ENCODE measurements at places on chromosomes 13 and 19.

GRCh38 chr19:29171525-29171924, 41.4 kb downstream of the UQCRFS1 start:
- DNase-seq, result no peak

GRCh38 chr13:84865783-84866221, 933.4 kb downstream of the SLITRK6 start:
- peak; percentile 4 for DNase-seq

DNA sequence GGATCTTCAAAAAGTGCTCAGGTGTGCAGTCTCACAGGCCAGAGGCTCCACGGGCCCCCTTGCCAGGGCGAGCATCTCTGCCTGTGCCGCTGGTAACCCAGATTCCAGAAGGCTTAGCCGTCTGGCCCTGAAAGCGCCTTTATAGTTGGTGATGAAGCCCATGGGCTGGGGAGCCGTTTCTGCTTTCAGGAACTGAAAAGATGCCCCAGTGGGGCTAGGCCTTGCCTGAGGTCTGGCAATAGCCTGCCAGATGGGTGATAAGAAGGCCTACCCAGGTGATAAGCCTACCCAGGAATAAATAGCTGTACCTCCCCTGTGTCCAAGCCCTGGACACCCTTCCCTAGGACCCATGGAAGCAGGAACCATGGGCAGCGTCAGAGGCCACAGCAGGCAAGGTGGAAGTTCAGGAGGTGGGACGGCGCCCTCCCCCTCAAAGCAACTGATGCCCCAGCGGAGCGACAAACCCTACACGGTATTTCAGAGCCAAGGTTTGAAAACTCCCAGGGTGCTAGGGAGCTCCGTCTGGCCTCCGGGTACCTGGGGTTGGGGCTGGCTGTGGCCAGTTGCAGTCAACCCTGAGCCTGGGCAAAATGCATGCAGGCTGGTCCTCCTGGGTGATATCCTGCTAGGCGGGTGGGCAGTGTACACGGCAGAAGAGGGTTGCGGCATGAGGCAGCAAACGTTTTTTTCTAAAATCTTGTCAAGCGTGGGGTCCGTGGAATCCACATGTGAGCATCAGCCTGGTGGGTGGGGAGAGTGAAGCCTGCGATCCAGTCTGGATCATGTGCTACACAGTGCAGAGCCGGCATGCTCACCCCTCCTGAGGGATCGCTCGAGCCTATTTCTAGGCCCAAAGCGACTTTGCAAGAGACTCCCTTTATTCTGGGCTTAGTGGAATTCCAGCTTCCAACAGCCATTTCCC, 45.3 kb downstream of the ACTN4 start:
- DNase-seq, result no peak

DNA sequence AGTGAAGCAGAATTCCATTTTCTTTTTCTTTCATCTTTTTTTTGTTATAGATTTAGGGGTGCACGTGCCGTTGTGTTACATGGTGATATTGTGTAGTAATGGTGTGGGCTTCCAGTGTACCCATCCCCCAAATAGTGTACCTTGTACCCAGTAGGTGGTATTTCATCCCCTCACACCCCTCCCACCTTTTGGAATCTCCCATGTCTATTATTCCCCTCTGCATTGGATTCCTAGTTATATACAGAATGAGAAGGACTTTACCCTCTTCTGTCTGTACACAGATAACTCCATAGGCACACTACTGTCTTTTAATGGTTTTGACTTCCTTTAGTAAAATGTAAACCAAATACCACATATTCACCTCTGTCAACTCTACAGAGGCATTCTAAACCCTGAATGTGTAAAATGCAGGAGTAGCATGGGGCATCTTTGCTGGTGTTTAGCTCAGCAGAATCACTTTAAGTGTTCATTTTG, 28.0 kb downstream of the FRY start:
- DNase-seq, result no peak

DNA sequence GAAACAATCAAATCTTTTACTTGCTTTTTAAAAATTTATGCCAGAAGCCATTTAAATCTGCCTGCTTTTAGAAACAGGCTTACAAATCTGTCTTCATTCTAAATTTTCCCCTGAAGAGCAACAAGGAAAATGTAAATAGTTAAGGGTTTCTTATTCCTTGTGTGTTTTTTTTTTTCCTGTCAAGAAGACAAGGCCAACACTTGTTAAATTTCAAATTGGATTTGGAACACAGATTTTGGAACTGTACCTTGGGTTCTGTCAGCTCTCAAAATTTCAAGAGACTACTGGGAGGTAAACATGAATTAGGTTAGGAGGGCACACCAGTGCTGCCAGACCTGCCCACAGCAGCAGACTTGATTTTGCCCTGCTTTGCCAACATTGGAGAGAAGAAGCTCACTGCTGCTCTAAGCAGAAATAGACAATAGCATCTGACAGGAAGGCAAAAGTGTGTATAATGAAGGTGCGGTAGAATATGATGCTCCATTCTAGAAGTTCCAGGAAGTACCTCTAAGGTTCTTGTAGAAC, 121.7 kb downstream of the NHLRC3 start:
- DNase-seq, result no peak

- peak; percentile 80 for DNase-seq
These were observed 147.5 kb downstream of the CYSLTR2 start for GRCh38 chr13:48801255-48801654.

GRCh38 chr19:34308381-34309367, 54.3 kb downstream of the GARRE1 start:
- DNase-seq, result no peak

DNA sequence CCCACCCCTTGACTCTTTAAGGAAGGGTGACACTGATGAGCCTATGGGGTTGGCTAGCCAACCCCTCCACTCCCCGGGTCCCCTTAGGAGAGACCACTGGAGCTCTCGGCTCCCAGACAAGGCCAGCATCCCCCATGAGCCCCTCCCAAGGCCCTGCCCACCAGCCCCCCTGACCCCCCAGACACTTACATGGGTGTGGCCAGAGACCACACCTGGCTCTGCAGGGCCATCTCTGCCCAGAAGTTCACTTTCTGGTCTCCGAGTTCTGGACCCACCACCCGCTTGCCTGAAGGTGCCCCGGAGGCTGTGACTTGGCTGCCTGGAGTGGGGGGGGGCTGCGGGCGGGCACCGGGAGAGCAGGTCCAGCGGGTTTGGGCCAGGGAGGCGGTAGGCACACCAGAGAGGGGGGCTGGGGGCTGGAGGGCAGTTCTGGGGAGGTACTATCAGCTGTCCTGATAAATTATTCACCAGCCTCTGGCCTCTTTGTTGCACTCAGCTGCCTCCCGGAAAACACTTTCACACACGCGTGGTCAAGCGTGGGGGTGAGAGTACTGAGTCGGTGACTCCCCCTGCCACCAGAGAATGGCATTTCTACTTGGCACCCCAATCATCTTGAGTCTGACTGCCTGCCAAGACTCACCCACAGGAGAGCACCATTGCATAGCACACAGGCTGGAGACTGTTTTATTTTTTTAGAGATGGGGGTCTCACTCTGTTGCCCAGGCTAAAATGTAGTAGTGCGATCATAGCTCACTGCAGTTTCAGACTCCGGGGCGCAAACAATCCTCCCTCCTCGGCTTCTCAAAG, at the start of gene PALM3:
PALM3 (minus strand) TSS at position 326 of the 807 bp plus-strand sequence; CDS start at position 230, 96 bp downstream.
- no peak for DNase-seq

GRCh38 chr19:19871932-19872331, 6.2 kb downstream of the ZNF253 start:
- no peak for DNase-seq

DNA sequence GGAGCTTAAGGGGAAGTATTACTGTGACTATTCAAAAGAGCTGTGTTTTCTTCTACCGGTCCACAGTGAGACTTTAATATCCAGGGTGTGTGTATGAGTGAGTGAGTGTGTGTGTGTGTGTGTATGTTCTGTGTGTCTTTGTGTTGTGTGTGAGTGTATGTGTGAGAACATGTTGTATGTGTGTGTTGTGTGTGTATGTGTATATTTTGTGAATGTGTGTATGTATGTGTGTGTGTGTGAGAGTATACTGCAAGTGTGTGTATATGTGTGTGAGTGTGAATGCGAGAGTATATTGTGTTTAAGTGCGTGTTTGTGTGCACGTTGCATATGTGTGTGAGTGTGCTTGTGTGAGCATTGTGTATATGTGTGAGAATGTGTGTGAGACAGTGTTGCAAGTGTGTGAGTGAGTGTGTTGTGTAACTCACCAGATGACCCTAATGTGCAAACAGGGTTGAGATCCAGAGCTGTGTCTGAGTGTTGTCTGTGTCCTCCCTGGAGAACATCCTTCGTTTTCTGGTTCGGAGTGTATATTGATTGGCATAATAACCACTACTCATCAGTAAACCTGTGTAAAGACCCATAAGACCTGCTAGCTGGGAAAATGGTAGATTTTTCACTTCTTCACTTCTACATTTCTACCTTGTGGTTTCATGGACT, 101.1 kb upstream of the RNF113B start:
- no peak for DNase-seq

DNA sequence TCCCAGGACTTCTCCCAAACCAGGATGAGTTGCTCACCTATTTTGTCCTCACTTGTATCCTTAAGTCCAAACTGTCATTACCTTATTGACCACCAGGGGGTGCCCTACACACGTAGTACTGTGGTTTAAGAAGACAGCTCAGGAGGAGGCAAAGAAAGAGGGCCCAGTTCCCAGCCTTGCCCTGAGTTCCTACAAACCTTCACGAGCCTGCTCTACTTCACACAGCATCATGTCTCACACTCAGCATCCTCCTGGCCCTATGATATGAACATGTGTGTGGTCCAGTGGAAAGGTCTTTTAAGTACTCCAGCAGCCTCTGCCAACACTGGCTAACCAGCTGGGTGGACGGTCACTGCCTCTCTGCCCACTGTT, 8.1 kb upstream of the ZNF784 start:
- peak; percentile 89 for DNase-seq

DNA sequence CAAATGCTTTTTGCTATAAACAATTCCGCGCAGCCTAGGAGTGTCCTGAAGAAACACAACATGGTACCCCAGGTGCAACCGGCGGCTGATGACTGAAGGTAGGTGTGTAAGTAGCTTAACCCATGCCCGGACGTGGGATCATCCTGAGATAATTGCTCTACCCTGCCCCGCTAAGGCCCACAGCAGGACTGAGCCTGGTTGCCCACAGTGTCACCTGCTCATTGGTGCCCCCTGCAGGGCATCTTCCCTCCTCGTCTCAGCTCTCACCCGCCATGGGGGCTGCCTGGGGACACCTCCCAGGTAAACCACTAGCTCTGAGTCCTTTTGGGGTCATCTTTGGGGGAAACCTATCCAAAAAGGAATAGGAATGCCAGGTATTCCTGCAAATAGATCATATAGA, 22.3 kb downstream of the TMEM161A start:
- no peak for DNase-seq

GRCh38 chr13:52999093-52999696, 29.4 kb upstream of the OLFM4 start:
- DNase-seq, result no peak

DNA sequence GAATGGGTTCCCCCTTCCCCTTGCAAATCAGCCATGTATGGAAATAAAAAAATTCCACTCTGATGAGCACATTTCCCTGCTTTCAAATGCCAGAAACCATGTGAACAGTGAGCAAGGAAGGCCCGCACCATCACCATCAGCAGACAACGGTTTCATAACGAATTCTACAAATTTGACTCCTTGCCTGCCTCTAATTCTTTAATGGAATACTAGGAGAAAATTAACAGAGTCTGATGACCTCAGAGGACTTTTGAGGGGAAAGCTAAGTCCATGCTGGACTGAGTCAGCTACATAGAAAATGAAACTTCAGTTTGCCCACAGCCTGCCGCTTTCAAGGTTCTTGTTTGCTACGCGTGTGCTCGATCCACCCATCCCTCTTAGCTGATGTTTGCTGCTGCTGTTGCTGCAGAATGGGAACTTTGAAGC, 46.7 kb upstream of the KL start:
- peak; percentile 13 for DNase-seq

- DNase-seq, result no peak
These were observed 654 bp downstream of the CEP89 start for GRCh38 chr19:32971012-32971595.

DNA sequence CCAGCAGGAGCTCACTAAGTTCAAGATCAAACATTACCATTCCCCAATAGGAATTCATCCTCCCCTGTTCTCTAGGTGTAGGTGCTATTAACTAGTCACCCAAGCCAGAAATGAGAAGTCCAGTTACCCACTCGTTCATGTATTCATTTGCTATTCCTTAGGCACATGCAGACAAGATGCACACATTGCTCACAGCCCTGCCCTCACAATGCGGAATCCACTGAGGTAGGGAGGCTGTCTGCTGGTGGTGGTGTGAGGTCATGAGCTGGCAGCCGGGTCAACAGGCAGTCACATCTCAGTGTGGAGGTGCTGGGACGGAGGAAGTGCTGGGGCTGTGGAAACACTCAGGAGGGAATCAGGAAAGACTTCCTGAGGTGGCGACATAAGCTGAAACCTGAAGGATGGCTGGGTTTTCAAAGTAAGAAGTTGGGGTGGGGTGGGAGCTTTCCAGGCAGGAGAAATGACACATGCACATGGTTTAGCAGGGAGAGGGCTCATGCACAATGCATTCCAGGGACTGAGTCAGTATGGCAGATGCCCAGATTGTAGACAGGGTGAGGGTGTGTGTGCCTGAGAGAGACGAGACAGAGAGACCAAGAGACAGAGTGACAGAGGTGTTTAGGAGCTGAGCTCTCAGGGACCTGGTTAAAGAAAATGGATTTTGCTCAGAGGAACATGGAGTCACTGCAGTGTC, 117.6 kb downstream of the USP12 start:
- peak; percentile 55 for DNase-seq

DNA sequence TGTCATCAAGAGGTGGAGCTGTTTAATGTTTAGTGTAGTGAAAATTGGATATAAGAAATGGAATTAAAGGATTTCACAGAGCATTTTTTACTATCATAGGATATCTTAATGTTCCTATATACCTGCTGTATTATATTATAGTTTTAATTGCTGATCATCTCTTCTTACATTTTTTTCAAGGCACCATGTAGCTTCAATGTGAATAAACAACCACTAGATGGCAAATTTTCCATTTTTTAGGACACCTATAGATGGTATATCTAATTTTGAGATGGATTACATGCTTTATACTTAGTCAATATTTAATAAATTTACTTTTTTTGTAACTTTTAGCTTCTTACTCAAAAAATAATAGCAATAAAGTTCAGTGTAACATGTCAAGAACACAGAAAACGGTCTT, 9.0 kb upstream of the ATXN8OS start:
- no peak for DNase-seq

DNA sequence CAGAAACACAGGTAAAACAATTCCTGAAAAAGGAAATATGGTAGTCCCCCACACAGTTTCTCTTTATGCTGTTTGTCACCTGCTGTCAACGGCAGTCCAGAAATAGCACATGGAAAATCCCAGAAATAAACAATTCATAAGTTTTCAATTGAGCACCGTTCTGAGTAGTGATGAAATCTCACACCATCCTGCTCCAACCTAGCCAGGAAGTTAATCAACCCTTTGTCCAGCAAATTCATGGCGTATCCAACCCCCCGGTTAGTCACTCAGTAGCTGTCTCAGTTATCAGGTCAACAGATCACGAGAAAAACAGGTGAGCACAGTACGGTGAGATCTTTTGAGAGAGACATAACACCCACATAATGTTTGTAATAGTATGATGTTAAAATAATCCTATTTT, 74.2 kb downstream of the TUBGCP3 start:
- DNase-seq, result no peak
